ENCODE measurements at places on chromosomes 3 and 15. TPM values are rescaled to one million over a fixed set of nuclear protein-coding genes. Genes with fewer than 3 reads are reported as not detected.

- no peak for DNase-seq
These were observed 118.7 kb downstream of the THRB start for GRCh38 chr3:24375947-24376384.

- DNase-seq = no peak
These were observed 131.5 kb downstream of the SLC9A9 start for GRCh38 chr3:143716731-143717130.

Gene RBSN
- polyA plus RNA-seq = 22.1 TPM

- no peak for DNase-seq
These were observed 27.4 kb downstream of the GLDN start for GRCh38 chr15:51368751-51369450.

DNA sequence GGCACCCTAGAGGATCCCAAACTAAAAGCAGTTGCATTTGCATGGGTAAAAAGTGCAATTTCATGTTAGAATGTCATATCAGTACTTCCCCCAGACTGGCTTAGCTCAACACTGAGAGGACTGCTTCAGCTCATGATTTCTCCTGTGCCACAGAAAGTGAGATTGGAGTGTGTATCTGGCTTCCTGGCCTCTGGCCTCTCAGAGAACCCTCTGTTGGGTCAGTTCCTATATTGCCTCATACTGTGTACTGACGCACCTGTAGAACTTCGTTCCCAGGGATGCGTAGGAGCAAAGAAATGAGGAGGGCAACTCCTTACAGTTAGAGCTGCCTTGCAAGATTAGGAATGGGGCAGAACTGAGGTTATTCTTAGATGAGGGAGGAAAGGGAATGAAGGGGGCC, 340.8 kb downstream of the TIGIT start:
- no peak for DNase-seq

GRCh38 chr3:9291821-9292410, 42.5 kb upstream of the SRGAP3 start:
- no peak for DNase-seq

Gene SYNPR
- not detected for polyA plus RNA-seq

Gene RARB
- 63.0 TPM for polyA plus RNA-seq

DNA sequence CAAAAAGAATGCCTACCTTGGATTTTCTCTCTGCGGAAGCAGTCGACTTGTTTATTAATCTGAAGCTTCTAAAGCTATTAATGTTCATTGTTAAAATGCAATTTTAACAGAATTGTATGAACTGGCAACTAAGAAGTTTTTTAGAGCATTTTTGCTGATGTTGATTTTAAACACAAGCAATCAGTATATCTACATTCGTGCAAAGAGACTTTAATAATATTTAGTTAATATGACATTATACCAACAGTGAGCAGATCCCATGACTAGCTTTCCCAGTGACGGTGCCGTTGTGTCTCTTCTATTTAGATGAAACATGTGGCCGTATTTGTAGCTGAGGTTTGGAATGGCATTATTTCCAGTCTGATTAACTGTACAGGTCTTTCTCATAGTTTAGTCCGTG, 88.0 kb downstream of the PEX5L start:
- DNase-seq = no peak

Gene FGD5
- 21.0 TPM for polyA plus RNA-seq

DNA sequence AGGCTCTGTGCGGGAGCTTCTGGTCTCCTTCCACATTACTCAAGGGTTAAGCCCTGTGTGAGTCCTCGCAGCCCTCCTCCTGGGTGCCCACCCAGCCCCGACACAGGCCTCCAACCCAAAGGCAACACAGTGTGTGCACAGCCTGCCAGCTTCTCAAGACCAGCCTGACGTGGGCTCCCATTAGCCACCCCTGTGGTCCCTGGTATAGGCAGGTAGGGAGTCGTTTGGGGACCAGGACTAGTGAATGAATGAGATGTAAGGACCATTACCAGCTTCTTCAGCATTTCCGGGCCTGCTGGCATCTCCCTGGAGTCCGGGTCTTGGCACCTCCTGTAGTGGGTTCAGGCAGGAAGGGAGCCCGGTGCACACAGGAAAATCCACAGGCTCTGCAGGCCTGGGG, 20.2 kb upstream of the PLXNA1 start:
- no peak for DNase-seq

DNA sequence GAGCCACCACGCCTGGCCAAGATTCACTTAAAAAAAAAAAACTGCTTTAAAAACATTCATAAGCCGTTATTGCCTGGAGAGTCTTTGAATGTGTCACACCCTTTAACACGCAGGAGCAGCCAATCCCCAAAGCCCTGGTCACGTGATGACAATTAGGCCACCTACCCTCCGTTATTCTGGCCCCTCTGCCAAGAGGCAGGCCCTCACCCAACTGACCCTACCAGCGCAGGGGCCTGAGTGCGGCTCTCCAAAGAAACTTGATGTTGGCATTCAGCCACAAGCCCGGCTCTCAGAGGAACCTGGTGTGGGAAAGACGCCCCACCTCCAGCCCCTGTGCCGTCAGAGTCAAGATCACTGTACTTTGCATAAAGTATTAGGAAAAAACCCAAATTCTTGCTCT, 11.6 kb upstream of the MUC4 start:
- no peak for DNase-seq

Gene POLQ
- polyA plus RNA-seq = 7.8 TPM

Gene PPP1R14D
- 0.81 TPM for polyA plus RNA-seq

DNA sequence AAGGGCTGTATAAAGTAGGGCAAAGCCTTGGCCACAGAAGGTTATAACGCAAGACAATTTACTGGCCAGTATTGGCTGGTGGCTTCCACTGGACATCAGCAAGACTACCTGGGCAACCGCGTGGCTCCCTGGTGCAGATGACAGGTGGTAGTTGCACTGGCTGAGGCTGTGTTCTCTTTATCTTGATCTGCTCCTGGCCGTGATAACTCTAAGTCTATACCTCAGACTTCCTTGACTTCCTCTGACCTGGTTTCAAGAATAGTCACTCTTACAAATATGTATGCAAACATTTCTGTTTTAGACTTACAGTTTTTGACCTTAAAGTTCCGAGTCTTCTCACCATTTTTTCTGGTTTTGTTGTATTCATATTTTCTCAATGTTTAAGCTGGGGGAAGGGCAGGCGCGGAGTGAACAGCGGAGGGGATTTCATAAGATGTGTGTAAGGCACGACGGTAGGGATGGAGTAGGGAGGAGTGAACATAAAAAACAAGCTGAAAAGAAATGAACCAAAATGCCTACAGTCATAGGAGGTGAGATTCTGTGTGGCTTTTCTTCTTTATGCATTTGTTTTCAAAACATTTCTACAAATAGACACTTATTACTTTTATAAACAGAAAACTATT, 15.2 kb upstream of the TMEM212 start:
- DNase-seq = no peak

GRCh38 chr3:197302696-197303341, 4.4 kb upstream of the DLG1 start:
- no peak for DNase-seq

DNA sequence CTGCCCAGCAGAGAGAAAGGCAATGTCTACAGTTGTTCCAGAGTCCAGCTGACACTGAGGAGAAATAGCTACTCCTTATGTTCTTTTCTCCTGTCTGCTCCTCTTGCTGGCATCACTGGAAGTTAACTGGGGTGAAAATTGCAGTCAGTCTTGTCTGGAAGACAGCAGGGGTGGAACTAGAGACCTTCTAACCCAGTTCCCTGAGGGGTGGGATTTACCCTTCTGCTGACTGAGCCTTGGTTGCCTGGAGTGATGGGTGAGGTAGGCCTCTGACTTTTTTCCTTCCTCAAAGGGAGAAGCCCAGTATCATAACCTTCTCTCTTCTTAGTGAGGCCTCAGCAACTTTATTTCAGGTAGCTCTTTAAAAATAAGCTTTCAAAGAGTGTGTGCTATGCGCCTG, 16.2 kb downstream of the ZNF609 start:
- DNase-seq = no peak

GRCh38 chr15:86040356-86041033, 39.2 kb upstream of the AGBL1 start:
- no peak for DNase-seq

DNA sequence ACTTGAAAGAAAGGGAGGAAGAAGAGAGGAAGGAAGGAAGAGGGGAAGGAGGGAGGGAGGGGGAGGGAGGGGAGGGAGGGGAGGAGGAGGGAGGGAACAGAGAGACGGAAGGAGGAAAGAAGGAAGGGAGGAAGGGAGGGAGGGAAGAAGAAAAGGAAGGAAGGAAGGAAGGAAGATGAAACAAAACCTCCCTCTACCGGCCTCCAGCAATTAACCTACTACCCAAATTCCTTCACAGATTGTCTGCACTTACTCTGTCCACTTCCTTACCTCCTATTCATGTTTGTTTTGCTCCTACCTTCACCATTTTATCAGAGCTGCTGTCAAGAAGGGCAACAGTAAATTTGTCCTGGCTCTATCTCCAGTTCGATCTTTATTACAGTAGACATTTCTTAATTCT, 44.6 kb upstream of the BCL6 start:
- no peak for DNase-seq

Measured in left renal cortex interstitium (tissue), 4 donors.